Activated naive CD4-positive, alpha-beta T cell treated with Interleukin-2 at 50 U/mL for 16 hours (primary cell): ENCODE measurements at places on chromosomes 7 and 10.
A peak's percentile ranks its signal among the peaks of the same experiment; 100 is the strongest.

DNA sequence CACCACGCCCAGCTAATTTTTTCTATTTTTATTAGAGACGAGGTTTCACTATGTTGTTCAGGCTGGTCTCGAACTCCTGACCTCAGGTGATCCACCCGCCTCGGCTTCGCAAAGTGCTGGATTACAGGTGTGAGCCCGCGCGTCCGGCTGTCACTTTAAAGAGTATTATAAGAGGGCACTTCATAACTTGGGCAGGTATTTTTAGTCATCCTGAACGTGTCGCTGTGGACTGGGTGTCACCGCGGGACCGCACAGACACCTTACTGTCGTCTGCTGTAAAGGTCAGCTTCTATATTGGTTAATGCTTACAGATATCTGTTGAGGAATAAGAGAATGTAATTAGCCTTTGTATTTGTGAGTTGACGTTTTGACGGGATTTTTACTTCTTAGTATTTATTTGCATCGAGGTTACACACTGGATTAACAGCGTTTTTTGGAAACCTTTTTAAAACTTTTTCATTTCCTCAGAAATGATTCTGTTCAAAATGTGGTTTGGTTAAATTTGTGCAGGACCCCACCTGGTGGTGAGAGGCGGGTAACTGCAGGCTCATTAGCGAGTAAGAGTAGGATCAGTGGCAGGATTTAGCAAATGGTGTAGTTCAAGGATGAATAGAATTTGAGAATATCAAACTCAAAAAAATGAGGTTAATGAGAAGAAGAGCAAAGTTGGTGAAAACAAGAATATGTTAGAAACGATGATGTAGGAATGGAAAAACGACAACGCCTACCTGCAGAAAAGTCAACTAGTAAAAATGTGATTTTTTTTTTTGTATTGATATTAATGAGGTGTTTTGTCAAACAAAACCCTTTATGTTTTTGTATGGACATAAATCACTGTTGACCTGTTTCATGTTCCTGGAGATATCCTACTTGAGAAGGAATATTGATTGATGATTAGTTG, 3.2 kb downstream of the DNAJB6 start:
- peak; percentile 72 for DNase-seq

DNA sequence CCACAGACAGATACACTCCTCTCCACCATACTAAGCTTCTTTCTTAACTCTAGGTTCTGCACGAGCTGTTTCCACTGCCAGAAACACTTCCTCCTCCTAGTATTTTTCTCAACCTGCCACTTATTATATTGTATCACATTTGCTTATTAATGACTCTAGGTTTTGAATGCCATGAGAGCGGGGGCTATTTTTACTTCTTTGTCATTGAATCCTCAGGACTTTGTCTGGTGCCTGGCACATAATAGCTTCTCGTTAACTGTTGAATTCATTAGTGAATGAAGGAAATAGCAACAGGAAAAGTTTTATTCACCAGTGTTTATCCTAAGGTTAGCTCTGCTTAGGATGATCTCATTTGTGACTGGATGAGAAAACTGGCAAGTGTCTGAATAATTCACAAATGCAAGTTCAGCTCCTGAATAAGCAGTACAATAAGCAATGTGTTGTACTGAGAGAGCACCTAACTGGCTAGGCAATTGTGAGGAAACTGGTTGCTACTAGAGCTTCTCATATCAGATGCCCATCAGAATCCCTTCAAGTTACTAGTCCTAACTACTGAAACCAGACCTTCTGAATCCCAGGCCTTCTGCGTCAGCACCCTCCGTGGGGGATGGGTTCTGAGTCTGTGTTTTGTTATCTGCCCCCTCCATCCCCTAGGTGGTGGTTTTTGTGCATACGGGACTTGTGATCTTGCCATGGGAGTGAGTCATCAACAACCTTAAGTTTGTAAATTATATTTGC, 92.7 kb downstream of the LSMEM1 start:
- DNase-seq, result no peak

DNA sequence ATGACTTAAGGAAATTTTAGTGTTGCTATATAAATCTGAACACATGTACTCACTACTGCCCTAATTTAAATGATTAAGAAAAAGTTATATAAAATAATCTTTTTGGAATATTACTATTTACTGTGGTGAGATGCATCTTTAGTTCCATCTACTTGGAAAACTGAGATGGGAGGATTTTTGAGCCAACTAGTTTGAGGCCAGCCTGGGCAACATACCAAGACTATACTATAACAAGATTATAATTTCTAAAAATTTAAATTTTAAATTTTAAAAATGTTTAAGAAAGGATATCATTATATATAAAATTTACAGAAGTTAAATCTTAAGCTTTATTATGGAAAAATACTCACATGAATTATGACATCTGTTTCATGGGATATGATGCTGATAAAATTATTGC, 530.8 kb upstream of the IGFBP3 start:
- DNase-seq, result no peak

DNA sequence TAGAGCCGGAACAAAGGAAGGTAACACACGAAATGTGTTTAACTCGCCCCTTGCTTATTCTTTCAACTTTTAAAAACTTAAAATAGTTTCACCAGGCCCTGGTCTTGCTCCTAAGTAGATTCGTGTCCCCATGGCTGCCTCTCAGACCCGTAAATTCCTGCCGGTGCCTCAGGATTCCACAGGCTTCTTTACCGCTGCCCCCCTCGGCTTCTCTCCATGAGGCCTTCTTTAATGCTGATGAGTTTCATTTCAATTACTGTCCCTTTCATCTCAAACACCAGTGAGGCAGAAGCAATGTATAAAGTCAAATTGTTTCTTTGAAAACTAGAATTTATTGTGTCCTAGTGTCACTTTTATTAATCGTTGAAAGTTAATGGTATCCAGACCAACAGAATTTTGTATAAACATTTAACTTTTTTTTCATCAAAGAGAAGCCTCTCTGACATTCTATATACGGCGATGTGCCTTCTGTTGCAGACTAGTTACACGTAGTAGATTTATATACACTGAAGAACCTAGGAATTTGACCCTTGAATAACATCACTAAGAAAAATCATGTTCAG, 225.2 kb downstream of the C7orf25 start:
- no peak for DNase-seq

DNA sequence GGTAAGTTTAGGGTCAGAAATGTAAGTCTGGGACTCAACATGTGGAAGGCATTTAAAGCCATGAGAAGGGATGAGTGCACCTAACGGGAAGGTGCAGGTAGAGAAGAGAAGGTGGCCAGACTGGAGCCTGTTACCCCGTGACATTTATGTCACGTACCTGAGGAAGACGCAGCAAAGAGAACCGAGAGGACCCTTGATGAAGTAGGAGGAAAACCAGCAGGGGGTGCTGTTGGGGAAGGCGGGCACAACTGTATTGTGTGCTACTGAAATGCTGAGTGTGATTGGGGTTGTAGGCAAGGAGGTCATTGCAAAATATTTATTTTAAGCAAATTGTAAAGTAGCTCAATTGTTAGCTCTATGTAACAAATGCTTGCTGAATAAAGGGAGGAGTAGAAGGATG, 338.2 kb upstream of the PRKCQ start:
- DNase-seq, result peak; percentile 68

DNA sequence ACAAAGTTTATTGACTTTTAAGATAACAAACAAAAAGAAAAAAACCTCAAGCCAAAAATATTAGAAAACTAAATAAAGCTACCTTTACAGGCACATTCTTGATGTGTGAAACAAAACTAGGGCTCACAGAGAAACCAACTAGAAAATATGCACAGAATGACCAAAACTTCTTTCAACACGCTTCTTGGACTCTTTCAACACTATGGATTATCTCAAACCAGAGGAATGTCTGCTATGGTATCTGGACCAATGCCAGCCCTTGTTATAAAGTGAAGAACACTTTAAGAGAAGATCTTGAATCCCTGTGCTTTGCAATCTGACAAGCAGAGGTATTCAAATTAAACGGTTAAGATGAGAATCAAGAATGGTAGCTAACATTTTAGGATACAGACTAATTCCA, 76.6 kb downstream of the DNAJC1 start:
- no peak for DNase-seq

DNA sequence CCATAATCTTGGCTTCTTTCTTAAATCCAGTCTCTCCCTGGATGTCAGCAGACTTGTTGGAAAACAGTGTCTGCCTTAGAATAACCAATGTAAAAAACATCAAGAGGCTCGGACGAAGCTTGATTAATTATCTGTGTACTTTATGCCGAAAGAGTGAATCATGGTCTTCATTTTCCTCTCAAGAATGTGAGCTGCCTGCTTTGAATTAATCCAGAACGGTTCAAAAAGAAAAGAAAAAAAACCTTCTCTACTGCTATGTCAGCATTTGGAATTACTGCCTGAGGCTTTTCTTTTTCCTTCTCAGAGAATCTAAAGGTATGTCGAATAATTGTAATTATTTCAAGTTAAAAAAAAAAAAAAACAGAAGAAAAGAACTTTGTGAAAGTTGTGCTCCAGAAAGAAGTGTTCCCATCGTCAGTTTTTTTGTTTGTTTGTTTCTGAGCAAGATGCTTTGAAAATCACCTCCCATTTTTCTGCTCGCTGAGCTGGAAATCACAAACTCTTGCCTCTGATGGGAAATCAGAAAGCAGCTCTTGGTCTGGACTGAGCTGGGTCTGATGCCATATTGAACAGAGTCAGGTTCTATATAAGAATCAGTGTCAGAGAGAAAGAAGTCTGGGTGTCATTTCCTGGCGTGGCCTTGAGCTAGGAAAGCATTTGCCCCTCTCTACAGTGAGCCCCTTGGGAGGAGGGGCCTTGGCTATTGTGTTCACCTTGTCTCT, 20.2 kb downstream of the PLPP4 start:
- no peak for DNase-seq

DNA sequence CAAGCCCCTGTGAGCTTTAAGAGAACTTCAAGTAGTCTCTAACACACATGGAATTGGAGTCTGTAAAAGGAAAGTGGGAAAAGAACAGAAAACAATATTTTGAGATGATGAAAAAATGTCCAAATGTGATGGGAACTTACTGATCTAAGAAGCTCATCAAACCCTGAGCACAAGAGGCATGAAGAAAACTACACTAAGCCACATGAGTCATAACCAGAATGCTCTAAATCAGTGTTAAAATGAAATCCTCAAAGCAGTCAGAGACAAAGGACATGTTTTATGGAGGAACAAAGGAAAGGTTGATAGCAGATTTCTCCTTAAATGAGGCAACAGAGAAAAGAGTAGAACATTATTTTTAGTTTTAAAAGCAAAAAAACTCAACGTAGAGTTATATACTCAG, 37.2 kb downstream of the ZNF33A start:
- DNase-seq, result no peak

DNA sequence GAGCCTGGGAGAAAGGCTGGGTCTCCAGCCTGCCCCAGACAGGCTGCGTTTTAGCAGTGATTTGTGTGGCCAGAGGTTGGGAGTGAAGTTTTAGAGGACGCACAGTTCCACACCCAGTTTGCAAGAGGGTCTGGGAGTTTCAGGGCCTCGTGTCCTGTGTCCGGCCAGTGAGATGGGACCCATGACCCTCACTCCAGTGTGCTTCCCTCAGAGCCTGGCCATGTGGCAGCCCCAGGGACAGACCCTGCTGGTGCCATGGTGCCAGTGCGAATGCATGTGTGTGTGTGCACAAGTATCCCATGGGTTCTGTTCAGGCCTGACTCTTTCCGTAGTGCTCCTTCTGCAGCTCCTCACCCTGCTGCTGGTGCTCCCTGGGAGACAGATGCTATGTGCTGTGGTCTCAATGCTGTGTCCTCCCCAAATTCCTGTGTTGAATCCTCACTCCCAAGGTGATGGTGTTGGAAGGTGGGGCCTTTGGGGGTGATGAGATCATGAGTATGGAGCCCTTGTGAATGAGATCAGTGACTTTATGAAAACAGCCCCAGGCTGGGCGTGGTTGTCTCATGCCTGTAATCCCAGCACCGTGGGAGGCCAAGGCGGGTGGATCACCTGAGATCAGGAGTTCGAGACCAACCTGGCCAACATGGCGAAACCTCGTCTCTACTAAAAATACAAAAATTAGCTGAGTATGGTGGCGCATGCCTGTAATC, 16.5 kb downstream of the ECHDC3 start:
- DNase-seq, result no peak

GRCh38 chr7:144000020-144000419, at the start of gene OR6B1:
TSS of gene OR6B1 (plus strand) at chr7:144000320. CDS start at chr7:144003997, 3,677 bp downstream.
- no peak for DNase-seq

- no peak for DNase-seq
Observed at GRCh38 chr7:39300276-39300675, 265.9 kb upstream of the YAE1 start.

GRCh38 chr7:111086532-111086931, 4.4 kb upstream of the LRRN3 start:
- DNase-seq, result no peak

DNA sequence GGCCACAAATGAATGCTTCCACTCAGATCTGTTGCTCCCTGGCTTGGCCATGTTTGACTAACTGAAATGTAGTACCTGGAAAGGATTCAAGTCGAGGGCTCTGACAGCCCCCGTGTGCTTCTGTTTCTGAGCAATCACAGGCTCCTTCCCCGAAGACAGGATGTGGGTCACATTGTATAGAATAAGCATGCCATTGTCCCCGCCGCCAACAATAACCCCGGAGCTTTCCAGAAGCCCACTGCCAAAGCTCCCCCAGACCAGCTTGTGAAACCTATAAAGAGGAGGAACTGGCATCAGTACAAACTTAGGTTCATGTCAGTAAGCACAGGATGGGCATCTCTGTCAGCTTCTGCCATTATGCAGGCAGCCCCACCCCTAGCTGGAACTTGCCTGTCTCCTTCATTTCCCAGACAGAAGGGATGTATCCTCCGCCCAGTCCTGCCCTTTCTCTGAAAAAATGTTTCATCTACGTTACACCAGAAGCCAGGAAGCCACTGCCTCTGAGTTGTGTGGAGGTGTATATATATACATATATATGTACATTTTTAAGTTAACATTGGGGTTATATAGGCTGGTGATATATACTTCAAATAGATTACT, 10.3 kb downstream of the SEC31B start:
- DNase-seq, result peak; percentile 46

GRCh38 chr7:91193141-91193540, 71.1 kb upstream of the FZD1 start:
- DNase-seq, result no peak
